ENCODE measurements at places on chromosomes 1 and 21. TPM values are rescaled to one million over a fixed set of nuclear protein-coding genes. Genes with fewer than 3 reads are reported as not detected.

DNA sequence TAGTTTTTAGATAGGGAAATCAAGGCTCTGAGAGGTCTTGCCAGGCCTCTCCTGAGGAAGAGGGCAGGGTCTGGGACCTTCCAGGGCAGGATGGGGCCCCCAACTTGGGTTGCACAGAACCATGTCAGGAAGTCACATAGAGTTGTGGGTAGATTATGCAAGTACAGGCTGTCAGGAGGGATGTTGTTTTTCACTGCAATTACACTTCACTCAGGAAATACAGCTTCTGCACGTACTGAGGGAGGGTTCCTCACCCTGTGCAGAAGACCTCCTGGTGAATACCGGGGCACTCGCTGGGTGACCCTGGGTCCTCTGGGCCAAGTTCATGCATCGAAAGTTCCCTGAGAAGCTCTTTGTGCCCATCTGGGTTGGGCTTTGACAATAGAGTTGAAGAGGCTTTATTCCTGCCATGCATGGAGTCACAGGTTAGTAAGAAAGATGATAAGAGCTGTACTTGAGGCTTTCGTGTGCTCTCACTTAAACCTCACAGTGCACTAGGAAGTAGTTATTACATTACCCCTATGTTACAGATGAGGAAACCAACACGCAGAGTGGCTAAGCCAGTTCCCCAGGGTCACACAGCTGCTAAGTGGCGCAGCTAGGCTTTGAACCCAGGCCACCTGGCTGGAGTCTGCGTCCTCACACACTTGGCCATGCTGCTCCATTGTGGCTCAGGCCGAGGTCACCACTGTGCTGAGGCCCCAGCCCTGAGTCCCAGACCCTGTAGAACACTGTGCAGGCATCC lies 16.2 kb upstream of the TNFRSF1B start:
- no peaks in the 10 kb centered on the region for H3K27me3 ChIP-seq
- H3K27ac ChIP-seq: no peak overlapping the region
- no peaks in the 10 kb centered on the region for H3K36me3 ChIP-seq
- H3K4me1 ChIP-seq: peaks cover 14% of the 10 kb centered on the region
- H3K4me3 ChIP-seq: no peak overlapping the region
- DNase-seq: no peak

- peak overlapping the region; percentile 85 for H3K27ac ChIP-seq
- no peak overlapping the region for H3K4me3 ChIP-seq
- no peaks in the 10 kb centered on the region for H3K4me1 ChIP-seq
- H3K27me3 ChIP-seq: no peaks in the 10 kb centered on the region
- no peak for DNase-seq
These were observed 20.5 kb downstream of the PLEKHM2 start for GRCh38 chr1:15704526-15705183.

DNA sequence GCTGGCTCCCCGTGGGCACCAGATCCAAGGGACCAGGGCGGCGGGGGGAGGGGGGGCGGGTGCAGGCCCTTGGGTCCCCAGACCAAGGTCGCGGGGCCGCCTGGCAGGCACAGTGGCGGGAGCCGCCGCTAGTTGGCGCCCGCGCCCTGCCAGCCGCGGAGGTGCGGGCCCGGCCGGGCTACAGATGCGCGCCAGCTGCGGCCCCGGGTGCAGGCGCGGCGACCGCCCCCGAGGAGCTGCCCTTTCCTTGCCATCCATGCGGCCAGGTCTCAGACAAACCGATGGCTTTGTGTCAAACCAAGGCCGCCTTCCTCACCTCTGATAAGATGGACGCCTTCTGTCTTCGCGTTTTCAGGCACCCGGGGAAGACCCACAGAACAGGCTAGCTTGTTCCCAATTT lies 2.2 kb upstream of the RUNX3 start:
- no peak for DNase-seq
- peak overlapping the region; percentile 10 for H3K4me3 ChIP-seq
- H3K4me1 ChIP-seq: peaks cover 31% of the 10 kb centered on the region
- H3K27ac ChIP-seq: no peak overlapping the region
- H3K27me3 ChIP-seq: peaks cover 10% of the 10 kb centered on the region

- no peaks in the 10 kb centered on the region for H3K4me1 ChIP-seq
- no peaks in the 10 kb centered on the region for H3K27me3 ChIP-seq
- H3K4me3 ChIP-seq: no peak overlapping the region
- no peaks in the 10 kb centered on the region for H3K36me3 ChIP-seq
- DNase-seq: no peak
- H3K27ac ChIP-seq: no peak overlapping the region
These were observed 46.8 kb upstream of the BARHL2 start for GRCh38 chr1:90763930-90764329.

- no peaks in the 10 kb centered on the region for H3K36me3 ChIP-seq
- no peak overlapping the region for H3K27ac ChIP-seq
- H3K4me3 ChIP-seq: no peak overlapping the region
- no peak for DNase-seq
- H3K27me3 ChIP-seq: no peaks in the 10 kb centered on the region
These were observed 5.7 kb upstream of the MOB3C start for GRCh38 chr1:46622344-46622743.

GRCh38 chr1:234529950-234530237 lies 50.9 kb upstream of the TARBP1 start:
- H3K4me1 ChIP-seq: peaks cover 44% of the 10 kb centered on the region
- H3K27ac ChIP-seq: no peak overlapping the region
- H3K36me3 ChIP-seq: no peaks in the 10 kb centered on the region
- H3K4me3 ChIP-seq: no peak overlapping the region

GRCh38 chr21:40736145-40736544 lies 110.8 kb downstream of the DSCAM start:
- no peaks in the 10 kb centered on the region for H3K4me1 ChIP-seq
- no peaks in the 10 kb centered on the region for H3K27me3 ChIP-seq
- H3K27ac ChIP-seq: no peak overlapping the region
- DNase-seq: no peak
- H3K4me3 ChIP-seq: no peak overlapping the region

GRCh38 chr1:29243871-29244200 lies 7.5 kb downstream of the PTPRU start:
- H3K36me3 ChIP-seq: no peaks in the 10 kb centered on the region
- H3K27ac ChIP-seq: no peak overlapping the region
- no peak overlapping the region for H3K4me3 ChIP-seq
- no peaks in the 10 kb centered on the region for H3K27me3 ChIP-seq

GRCh38 chr1:116827607-116828105 lies 73.4 kb downstream of the CD2 start:
- H3K4me1 ChIP-seq: no peaks in the 10 kb centered on the region
- H3K4me3 ChIP-seq: no peak overlapping the region
- H3K36me3 ChIP-seq: no peaks in the 10 kb centered on the region
- no peak for DNase-seq
- H3K27me3 ChIP-seq: no peaks in the 10 kb centered on the region

- no peaks in the 10 kb centered on the region for H3K36me3 ChIP-seq
- H3K27me3 ChIP-seq: no peaks in the 10 kb centered on the region
- no peaks in the 10 kb centered on the region for H3K4me1 ChIP-seq
These were observed 12.6 kb downstream of the LAX1 start for GRCh38 chr1:203777596-203777995.

DNA sequence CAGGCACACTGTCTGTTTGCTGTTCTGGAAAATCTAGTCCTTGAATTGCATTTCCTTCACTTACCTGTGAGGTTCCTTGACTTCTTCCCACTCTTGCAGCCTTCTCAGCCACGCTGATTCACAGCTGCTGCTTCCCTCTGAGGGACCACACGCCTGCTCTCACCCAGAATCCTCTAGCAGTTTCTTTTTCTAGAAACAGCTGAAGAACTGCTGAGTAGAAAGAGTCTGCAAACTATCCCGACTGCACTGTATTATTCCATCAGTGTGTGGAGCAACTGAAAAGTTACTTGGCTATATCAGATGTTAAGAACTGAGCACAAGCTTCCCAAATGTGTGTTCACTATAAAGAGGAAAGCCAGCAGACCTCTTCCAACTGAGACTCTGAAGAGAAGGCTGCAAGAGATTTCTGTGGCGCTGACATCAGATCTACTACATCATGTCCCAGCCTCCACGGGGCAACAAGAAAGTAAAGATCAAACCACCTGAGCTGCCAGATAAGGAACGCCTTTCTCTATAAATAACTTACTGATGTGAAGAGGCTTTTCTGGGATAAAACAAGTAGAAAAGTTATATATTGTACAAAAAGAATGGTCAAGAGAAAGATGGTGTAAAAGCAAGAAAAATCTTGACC lies 226.6 kb downstream of the RERE start:
- H3K4me3 ChIP-seq: no peak overlapping the region
- DNase-seq: no peak
- no peaks in the 10 kb centered on the region for H3K4me1 ChIP-seq
- no peaks in the 10 kb centered on the region for H3K27me3 ChIP-seq

DNA sequence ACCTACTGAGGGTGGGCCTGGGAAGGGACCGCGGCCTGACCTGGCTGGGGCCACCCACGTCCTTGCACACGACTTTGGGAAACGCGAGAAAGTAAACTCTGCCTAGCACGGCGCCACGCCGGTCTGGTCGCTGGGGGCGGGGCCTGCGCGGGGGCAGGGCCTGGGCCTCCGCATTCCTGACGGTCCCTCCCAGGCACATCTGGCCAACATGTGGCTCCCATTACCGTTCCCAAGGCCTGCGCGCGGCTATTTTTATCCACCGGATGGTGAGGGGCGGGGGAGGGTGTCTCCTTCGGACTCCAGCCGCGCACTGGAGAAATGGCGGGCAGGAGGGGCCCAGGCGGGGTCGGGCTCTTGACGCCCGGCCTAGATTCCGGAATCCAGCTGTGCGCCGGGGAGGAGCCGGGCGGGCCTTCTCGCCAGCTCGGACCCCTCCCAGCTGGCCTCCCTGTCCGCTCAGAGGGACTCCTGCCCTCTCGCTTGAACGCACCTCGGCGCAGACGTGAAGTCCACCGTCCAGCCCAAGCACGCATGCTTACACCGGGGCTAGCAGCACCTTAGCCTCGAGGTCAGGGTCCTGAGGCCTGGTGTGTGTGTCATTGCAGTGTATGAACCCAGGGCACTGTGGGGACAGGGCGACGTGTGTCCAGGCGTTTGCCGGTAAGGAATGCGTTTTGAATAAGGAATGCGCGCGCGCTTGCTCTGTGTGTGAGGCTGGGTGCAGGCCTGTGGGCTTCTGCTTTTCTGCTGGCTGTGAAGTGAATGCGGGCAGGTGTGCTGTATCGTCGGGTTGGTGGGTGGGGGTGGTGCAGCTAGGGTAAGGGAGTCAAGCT lies 2.1 kb downstream of the EVA1B start:
- H3K36me3 ChIP-seq: no peaks in the 10 kb centered on the region
- peak overlapping the region; percentile 88 for H3K27ac ChIP-seq
- peaks cover 37% of the 10 kb centered on the region for H3K4me1 ChIP-seq

DNA sequence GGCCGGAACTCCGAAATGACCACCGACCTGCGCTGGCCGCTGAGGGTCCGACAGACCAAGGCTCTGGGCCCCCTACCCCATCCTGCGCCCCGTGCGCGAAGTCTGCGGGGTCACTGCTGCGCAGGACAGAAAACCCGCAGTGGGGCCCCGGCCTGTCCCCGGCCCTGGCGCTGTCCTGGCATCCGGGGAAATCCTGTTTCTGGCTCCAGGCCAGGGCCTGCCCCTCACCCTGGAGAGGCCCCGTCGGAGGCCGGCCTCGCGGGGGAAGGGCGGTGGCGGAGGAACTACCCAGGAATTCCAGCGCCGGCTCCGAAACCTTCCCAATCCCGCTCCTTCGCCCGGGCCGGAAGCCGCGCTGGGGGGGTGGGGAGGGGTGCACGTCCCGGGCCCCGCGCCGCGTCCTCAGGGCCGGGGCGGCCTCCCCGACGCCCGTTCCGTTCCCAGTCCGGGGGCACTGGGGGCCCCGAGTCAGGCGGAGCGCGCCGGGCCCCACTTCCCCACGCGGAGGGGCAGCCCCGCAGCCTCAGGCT lies 77.0 kb downstream of the MORN1 start:
- peaks cover 6% of the 10 kb centered on the region for H3K36me3 ChIP-seq
- peak overlapping the region; percentile 66 for H3K4me3 ChIP-seq
- no peaks in the 10 kb centered on the region for H3K27me3 ChIP-seq
- peak; percentile 47 for DNase-seq

DNA sequence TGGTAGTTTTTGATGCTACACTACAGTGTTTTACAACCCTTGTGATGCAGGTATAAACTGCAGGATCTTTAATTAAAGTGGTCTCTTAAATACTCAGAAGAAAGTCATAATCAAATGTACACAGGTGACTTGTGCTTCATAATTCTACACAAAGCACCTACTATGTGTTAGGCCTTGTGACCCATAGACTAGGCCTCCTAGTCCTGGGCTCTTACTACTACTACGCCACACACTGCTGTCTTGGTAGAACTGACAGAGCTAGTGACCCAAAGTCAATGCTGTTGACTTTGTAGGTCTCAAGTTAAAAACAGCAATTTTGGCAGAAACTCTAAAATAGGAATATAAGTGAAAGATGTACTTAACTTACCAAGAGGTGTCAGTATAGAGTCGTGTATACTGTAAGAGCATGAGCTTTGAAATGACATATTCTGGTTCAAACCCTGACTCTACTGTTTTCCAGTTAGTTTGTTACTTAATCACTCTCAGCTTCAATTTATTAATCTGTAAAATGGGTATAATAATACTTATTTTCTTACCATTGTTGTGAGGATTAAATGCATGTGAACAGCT lies 48.6 kb upstream of the LMO4 start:
- no peak overlapping the region for H3K27ac ChIP-seq
- no peaks in the 10 kb centered on the region for H3K27me3 ChIP-seq
- H3K4me3 ChIP-seq: no peak overlapping the region

The AMY1B gene
- total RNA-seq: not detected

The PLPPR5 gene
- not detected for total RNA-seq

The EPHA10 gene
- 0.21 TPM for total RNA-seq

The NBPF6 gene
- not detected for total RNA-seq

The HJV gene
- total RNA-seq: not detected

The IFFO2 gene
- total RNA-seq: 19.2 TPM

The LCE2A gene
- not detected for total RNA-seq

The RUNX3 gene
- total RNA-seq: 1.0 TPM
